ENCODE measurements at places on chromosomes 5 and 9.

DNA sequence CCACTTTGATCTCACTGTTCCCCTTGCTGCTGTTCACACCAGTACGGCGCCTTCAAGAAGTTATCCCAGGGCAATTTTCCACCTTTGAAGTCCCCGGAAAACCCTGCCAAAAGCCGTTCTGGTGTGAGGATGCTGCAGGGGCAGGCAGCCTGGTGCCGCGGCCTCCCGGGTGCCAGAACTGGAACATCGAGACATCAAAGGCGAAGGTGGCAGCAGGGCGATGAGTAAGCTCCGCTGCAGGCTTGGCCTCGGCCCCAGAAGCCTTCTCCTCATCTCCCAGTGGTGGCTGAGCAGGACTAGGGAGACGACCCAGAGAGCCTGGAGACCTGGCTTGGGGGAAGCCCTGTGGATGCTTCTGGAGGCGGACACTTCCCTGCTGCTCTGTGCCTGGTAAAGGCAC is 115.3 kb upstream of the MSX2 start:
- no peak for DNase-seq

GRCh38 chr5:66122379-66123034 is 21.6 kb upstream of the SREK1 start:
- no peak for DNase-seq

GRCh38 chr9:82331079-82331478 is 342.5 kb downstream of the SPATA31D1 start:
- no peak for DNase-seq

DNA sequence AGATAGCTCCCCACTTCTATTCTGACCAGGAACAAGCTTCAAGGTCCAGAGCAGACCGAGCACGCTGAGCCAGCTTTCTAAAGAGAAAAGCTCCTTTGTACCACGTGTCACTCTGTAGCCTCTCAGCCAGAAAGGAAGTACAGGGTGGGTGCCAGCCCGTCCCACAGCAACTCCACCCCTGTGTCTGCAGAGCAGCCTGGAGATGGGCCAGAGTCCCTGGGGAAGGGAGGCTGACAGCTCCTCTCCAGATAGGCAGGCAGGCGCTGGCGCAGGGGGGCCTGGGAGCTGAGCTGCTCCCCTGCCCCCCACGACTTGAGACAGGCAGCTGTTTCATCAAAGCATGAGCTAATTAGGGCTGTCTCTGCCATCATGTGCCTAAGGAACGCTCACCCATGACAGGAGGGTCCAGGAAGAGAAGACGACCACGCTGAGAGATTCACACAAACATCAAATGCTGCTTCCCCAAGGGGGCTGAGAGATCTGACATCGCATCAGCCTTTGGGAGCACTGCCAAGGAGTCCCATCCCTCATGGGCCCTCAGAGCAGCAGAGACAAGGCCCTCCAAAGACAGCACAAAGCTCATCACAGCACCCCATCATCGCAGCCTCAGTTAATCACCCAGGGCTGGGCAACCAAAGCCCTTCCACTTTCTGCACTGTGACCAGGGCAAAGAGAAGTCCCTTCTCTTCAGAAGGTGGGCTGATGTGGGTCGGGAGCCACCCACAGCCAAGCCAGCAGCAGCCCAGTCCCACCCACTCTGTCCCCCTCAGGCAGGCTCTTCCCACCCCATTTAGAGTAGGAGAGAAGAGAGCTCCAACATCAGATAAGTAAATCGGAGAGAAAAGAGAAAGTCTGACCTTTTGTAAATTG is 78.5 kb upstream of the LRRTM2 start:
- DNase-seq: peak; percentile 47
